NCI-H1694 treated with DMSO at 0.1 percent for 48 hours (cell line): ENCODE measurements at places on chromosomes 5 and 9.
A peak's percentile ranks its signal among the peaks of the same experiment; 100 is the strongest.

DNA sequence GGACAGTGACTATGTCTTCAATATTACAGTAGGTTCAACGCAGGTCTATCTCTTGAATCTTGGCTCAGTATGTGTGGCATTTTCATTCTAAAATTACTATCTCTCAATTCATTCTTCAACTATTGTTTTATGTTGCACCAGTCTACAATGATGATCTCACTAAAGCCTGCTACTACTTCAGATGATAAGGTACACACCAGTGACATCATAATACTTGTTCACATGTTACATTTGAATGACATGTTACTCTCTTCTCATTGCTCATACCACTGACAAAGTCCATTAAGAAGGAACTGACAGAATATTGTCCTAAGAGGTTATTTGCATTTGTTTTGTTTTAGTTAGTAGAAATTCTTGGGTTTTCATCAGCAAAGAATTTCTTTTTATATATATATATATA is 165.2 kb upstream of the ST8SIA4 start:
- DNase-seq: no peak

- no peak for DNase-seq
These were observed 102.0 kb upstream of the PTPN3 start for GRCh38 chr9:109600142-109600541.

DNA sequence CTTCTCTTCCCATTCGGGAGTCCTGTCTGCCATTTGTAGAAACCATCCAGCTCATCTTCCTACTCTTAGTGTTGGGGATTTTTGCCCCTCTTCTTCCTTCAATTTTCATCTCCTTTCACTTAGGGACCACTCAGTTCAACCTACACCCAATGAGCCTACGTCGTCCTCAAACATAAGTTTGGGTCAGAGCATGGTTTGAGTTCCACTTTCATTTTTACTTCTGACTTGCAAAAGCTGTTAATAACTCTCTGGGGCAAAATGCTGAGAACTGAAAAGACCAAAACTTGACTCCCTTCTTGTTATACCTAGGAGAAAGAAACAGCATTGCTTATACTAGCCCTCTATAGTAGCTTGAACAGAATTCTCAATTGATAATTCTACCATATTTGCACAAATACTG is 381.5 kb upstream of the MPDZ start:
- DNase-seq: no peak

DNA sequence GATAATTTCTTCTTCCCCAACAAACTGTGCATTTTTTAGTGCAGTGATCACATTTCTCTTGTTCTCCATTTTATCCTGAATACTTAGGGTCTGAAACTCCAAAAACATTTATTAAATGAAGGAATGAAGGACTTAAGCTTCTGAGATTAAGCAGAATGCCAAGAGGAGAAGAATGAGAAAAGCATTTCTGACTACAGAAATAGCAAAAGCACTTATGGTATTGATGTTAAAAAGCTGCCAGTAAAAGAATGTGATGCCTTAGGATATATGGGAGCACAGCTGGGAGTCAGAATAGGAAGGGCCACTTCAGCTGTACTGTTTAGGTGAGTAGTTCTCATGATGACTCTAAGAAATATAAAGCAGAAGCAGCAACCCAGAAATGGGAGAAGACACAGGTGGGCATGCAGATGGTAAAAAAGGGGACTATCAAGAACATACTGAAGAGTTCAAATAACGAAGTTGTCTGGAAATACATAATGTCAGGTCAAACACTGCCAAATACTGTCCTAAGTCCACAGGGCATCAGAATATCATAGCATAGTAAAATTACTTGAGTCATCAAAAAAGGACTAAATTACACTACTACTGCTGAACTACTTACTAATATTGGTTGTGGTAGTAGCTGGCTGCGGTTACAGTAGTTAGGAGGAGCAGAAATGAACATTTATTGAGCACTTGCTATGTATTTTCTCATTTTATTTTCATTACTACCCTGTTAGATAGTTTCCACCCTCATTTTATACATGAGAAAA is 132.7 kb downstream of the MAPKAP1 start:
- DNase-seq: no peak

- no peak for DNase-seq
These were observed 193.5 kb upstream of the RFX3 start for GRCh38 chr9:3719286-3719685.

DNA sequence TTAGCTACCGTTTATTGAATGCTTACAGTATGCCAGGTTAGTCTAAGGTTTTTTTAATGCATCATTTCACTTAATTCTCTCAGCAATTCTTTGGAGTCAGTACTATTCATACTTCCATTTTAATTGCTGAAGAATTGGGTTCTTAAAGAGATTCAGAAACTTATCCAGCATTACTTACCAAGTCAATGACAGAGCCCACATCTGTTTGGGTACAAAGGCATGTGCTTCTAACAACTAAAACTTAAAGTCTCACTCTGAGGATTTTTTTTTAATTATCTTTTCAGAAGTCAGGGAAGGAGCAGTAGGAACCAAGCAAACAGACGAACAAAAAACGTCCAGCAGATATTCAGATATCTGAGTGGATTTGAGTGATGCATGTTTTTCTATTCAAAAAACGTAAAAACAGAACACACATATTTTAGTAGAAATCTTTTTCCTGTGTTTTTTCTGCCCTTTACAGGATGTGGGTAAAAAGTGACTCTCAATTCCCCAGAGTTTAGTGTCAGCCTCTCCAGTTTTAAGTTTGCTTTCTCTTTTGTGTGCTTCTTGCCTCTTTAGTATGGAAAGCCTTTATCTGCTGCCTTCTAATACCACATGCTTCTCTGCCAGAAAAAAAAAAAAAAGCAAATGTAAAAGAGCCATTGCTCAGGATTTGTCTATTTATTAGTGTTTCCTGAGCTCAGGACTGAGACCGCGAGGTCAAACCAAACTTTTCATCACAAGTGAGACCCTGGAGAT is 118.0 kb downstream of the PRKACG start:
- DNase-seq: no peak

GRCh38 chr9:125906893-125907292 is 159.7 kb downstream of the PBX3 start:
- no peak for DNase-seq

- no peak for DNase-seq
These were observed 203.5 kb upstream of the HAPLN1 start for GRCh38 chr5:83924171-83924570.

- DNase-seq: no peak
These were observed 503.8 kb upstream of the ADAMTS16 start for GRCh38 chr5:4636378-4636777.

- peak; percentile 83 for DNase-seq
These were observed at the start of gene SERINC5 for GRCh38 chr5:80255811-80256712. Gene SERINC5, minus strand, starts transcription at chr5:80256048. Its CDS starts 126 bp downstream, at chr5:80255922.

DNA sequence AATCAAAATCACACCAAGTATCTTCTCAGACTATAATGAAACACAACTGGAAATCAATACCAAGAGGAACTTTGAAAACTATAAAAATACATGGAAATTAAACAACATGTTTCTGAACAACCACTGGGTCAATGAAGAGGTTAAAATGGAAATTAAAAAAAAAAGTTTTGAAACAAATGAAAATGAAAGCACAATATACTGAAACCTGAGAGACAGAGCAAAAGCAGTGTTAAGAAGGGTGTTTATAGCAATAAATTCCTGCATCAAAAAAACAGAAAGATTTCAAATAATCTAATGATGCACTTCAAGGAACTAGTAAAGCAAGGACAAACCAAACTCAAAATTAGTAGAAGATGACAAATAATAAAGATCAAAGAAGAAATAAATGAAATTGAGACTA is 92.0 kb downstream of the TMEM232 start:
- no peak for DNase-seq

- DNase-seq: no peak
These were observed 26.6 kb downstream of the ENHO start for GRCh38 chr9:34496149-34496712.

DNA sequence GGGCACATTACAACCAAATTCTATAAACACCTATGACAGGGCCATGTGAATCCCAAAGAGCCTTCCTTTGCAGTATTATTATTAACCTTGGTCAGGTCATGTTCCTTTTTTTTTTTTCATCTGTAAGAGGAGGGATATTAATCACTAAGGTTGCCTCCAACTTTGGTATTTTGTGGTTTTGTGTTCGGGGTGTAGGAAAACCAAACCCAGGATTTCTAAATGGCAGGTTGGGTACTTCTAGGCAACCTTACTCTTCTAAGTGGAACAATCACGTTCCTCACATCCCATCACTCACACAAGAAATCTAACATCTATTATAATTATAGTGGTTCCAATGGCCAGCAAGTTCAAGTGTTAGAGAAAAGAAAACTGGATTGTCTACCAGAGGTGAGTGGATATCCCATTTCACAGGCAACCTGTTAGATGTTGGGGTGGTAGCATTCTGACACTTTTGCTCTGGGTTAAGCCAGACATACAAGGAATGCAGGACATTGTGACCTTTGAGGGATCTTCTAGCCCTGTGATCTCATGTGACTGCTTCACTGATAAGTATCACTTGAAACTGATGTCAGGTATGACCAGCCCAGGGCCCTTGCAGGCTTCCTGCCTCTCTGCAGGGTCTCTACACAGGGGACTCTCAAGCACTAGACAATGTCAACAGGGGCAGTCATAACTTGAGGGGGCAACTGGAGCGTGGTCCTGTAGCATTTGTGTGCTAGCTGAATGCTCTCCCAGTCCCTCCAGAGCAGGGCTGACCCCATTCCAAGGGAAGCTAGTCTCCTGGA is 126.2 kb upstream of the VLDLR start:
- no peak for DNase-seq

DNA sequence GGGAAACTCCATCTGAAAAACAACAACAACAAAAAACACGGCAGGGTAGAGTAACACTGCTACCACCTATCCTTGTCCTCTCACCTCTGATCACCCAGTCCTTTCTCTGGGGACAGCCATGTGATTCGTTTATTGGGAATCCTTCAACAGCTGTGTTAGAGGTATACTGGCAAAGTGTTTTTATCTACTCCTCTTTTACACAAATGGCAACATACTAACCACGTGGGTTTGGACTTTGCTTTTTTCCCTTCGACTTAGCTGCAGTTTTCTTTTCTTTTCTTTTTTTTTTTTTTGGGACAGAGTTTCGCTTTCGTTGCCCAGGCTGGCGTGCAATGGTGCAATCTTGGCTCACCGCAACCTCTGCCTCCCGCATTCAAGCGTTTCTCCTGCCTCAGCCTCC is 11.2 kb upstream of the SET start:
- no peak for DNase-seq

GRCh38 chr9:137742698-137743097 is 123.9 kb downstream of the EHMT1 start:
- no peak for DNase-seq

DNA sequence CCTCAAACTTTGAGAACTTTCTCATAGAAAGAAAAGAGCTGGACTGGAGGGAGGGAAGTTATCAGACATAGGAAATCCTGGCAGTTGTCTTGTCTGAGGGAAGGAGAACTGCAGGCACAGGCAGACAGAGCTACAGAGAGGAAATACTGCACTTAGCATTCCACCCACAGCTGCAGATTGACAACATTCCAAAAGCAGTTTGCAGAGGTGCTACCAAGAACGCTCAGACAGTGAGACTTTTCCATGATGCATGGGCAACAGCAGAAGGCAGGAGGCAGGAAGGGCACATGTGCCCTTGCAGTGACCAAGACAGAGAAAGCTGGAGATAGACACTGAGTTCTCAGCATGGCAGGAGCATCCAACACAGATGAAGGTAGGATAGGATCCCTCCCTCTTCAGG is 327.5 kb upstream of the ZNF462 start:
- no peak for DNase-seq

DNA sequence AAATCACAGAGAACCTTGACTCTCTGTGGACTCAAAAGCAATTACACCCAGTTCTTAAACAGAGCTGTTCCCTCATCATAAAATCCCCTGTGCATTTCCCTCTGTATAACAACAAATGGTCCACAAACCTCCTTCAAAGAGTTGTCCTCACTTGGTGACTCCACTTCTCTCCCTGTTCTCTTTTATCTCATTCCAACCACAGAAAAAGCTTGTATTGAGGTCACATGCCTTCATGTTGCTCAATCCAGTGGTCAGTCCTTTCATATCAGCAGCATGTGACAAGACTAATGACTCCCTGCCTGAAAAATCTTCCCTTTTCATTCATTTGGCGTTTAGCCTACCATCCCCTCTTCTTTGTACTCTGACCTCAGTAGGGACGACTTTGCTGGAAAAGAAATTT is 158.0 kb downstream of the DEPDC1B start:
- DNase-seq: no peak

- DNase-seq: no peak
These were observed 23.3 kb downstream of the SLC1A3 start for GRCh38 chr5:36629729-36630128.

GRCh38 chr9:34413231-34413852 is 36.6 kb upstream of the MYORG start:
- DNase-seq: no peak

DNA sequence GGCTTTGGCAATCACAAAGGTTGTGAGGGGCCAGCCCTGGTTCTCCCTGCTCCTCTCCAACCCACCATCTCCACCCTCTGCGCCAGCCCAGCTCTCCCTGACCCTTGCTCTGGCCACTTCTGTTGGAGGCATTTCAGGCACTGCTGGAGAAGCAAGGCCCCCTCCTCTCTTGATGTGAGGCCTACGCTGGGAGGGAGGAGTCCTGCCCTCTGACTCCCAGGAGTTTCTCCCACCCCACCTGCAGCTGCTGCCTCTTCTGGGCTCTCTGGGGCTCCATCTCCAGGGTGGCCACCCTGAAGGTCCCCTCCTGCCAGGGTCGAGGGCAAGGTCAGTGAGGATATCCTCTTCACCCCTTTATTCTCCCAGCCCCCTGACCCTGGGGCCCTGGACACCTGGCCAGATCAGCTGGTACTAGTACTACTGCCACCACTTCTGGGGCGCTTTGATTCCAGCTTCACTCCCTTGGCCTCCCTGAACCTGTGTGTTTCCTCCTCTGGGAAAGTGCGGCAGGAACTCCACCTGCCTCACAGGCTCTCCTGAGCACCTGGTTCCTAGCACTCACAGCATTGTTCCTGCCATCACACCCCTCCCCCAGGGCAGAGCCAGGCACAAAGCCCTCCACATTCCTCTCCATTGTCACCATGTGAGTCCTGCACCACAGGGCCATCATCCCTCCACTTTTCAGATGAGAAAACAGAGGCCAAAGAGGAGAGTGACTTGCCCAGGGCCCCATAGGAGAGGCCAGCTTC is 23.8 kb upstream of the TDRD7 start:
- DNase-seq: no peak

DNA sequence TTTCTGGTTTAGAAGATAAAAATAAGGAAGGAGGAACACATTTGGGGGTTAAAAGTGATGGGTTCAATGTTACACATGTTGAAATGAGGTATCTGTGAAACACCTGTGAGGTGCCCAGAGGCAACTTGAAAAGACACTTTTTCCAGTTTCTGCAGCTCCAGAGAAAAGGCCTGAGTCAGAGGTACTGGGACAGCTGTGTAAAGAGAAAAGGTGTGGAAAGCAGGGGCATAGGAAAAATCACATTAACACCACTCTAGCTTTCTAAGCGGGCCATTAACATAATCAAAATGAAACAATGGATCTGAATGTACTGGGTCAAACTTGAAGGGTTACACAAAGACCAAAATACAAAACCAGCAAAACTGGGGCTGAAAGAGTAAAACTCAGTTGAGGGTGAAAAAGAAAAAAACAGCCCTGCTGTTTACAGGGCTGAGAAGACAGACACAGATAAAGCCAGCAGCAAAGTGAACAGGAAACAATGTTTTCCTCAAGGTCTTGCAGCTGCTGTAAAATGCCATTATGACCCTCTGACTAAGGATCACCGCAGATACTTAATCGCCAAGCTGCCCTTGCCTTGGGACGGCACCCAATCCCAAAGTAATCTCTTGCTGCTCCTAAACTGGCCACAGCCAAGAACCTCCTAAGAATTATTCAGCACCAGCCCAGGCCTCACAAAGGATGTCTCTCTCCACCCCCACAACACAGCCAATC is 104.7 kb downstream of the DROSHA start:
- DNase-seq: no peak
